ENCODE measurements at places on chromosomes 5 and 9.

GRCh38 chr5:78651468-78651867 lies 2.9 kb upstream of the LHFPL2 start:
- no peak for DNase-seq

DNA sequence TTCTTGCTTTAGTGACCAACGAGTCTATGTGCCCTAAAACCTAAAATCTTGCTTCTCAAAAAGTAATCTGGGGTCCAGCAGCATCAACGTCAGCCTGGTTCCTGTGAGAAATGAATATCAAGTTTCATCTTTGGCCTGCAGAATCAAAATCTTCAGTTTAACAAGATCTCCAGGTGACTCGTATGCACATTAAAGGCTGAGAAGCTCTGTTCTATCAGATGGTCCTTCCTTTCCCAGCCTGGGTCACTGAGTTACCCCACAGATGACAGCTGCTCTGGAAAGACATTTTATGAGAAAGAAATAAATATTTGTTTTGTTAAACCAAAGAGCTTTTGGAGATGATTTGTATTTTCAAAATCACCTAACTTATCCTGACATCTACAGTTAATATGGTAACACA lies 75.8 kb downstream of the ADAMTSL1 start:
- DNase-seq = no peak

- DNase-seq = no peak
Measured at GRCh38 chr9:34519321-34520020, 3.3 kb downstream of the ENHO start.

DNA sequence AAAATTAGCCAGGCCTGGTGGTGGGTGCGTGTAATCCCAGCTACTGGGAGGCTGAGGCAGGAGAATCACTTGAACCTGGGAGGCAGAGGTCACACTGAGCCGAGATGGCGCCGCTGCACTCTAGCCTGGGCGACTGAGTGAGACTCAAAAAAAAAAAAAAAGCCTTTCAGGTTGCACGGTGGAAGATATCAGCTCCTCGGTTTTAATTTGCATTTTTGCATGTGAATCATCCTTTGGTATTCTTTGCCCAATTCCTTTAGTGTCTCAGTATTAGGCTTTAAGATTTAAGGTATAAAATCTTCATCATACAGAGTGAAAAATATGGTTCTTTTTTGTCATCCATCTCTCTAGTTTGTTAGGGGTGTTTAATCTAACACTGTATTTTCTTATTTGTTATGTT lies 173.6 kb upstream of the S1PR3 start:
- no peak for DNase-seq

- DNase-seq = peak; percentile 17
Measured at GRCh38 chr9:105405514-105406131, 42.2 kb upstream of the FSD1L start.

- DNase-seq = no peak
Measured at GRCh38 chr9:89254773-89255125, 56.2 kb upstream of the CKS2 start.

DNA sequence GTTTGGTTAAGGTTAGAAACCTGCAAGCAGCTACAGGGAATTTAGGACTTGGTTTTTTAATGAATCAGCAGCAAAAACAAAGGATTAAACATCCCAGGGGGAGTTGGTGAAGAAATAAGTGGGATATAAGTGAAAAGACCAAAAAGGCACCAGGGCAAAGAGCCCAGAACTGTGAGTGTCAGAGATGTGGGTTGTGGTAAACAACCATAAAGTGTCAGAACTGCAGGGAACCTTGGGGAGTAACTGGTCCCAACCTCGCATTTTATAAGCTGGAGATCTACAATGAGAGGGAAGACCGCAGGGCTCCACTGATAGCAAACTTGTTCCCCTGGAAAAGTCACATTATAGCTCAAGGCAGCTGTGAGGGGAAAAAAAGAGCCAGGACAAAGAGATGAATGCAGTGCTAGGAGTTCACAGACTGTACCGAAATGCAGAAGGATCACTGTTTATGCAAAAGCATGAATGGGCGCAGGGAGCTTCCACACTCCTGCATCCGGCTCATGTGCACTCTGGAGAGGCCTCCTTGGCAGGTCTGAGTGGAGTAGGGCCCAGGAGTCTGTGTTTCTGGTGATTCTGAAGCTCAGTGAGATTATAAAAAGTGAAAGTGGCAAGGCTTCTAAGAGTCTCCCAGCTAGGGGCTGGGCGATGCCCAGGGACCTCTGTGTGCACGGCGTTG lies 156.3 kb downstream of the GOLPH3 start:
- no peak for DNase-seq

DNA sequence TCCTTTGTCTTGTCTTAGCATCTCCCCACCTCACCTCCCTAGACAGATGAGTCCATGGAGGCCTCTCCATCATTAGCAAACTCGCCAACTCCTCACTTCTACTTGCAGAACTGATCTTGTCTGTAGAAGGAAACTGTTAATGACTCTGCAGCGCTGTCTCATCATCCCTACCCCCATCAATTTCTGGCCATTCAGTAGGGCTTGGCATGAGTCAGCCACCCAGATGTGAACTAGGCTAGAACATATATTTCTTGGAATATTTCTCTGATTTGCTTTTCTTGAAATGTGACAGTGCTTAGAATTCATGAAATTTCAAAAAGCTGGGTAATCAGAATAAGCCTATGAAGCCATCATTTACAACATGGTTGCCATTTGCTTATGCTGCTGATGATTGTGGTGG lies 1125.0 kb upstream of the DMAC1 start:
- DNase-seq = no peak

GRCh38 chr9:111969622-111970021 lies 73.0 kb downstream of the UGCG start:
- DNase-seq = no peak

DNA sequence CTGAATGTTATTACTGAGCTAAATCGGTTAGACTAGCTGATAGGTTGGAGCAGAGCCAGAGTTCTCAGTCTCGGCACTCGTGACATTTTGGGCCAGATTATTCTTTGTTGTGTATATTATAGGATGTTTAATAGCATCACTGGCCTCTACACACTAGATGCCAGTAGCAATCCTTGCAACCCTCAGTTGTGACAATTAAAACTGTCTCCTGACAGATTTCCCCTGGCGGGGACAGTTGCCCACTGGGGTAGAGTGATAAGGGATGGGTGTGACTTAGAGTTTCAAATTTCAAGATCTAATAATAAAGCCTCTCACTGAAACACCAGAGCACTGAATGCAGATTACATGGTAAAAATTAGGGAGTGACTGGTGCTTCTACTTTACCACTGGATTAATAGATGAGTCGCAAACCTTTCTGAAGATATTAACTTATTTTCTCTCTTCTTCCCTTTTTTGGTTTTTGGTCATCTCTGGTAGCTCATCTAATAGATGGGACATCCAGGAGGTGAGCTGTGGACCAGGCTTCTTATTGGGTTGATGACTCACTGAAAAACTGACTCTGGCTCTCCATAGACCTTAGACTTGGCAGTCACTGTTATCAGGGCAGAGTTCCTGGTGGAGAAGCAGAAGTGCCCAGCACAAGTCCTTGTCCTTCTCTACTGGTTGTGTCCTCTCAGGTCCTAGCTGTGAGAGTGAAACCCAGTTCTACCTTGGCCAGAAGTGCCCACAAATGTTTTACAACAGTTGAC lies 150.3 kb downstream of the UNC13B start:
- no peak for DNase-seq

DNA sequence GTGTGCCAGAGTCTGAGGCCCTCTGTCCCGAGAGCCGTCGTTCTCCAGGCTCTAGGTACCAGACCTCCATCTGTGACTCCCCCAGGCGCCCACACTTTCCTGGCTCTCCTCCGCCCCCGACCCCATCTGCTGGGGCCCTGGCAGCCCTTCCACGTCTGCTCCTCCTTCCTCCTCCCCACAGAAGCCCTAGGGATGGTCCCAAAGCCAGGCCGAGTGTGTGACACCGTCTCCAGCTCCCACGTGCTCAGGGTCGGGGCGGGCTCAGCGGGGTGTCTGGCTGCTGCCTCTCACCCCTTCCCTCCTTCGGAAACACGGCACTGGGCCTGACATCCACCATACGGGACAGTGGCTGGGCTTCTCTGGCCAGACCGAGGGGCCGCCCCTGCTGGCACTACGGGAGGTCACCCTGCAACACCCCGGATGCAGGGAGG lies 20.5 kb upstream of the SLC6A19 start:
- DNase-seq = no peak

- no peak for DNase-seq
Measured at GRCh38 chr9:37430841-37431597, 8.5 kb downstream of the GRHPR start.
